A172 (cell line): ENCODE measurements at places on chromosomes 7 and 10.
A peak's percentile ranks its signal among the peaks of the same experiment; 100 is the strongest.

DNA sequence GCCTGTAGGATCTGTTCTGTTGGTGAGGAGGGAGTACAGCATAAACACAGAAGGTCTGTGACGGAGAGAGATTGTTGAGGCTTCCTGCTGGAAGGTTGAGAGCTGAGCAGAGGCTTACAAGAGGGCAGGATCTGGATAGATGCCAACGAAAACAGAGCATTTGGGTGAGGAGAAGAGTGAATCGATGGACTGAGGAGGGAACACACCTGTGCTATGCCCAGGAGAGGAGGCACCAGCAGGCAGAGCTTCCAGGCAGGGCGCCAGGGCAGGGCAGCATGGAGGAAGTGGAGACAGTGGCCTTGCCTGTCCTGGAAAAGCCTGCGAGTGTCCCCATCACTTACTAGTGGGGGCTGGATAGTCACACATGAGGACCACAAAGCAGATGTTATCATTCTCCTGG is 282.9 kb downstream of the PAXIP1 start:
- no peak for DNase-seq

DNA sequence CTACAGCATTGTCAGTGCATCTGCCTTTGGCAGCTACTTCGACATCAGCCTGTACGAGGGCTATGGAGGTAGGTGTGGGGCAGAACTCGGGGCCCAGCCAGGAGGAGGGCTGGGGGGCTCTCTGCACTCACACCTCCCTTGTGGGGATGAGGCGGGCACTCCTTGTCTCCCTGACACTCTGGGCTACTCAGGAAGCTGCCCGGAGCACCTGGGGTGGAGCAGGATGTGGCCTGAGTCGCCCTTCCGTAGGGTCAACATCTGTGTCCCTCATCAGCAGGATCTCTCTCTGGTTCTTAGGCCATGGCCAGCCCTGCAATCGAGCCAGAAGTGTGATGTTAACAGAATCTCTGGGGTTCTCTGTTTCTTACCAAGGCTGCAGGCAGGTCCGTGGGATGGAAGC is 40.2 kb downstream of the C10orf105 start:
- DNase-seq = no peak

- DNase-seq = no peak
These were observed 59.5 kb upstream of the NPTX2 start for GRCh38 chr7:98557538-98558031.

- DNase-seq = no peak
These were observed 15.8 kb upstream of the LYZL2 start for GRCh38 chr10:30645340-30645827.

DNA sequence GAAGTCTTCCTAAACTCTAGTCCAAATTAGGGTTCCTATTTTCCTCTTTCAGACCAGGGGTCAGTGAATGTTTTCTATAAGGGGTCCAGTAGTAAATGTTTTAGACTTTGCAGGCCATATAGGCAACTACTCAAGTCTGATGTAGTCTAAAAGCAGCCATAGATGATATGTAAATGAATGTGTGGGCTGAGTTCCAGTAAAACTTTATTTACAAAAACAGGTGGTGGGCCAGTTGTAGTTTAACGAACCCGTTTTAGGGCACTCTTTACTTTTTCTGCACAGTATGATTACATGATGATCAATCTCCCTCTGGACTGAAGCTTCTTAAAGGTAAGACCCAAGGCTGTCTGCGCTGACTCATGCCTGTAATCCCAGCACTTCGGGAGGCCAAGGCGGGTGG is 243.6 kb downstream of the CAMK1D start:
- no peak for DNase-seq

- no peak for DNase-seq
These were observed 75.7 kb downstream of the C10orf105 start for GRCh38 chr10:71643904-71644303.

GRCh38 chr7:134701272-134701671 is 54.6 kb downstream of the BPGM start:
- DNase-seq = peak; percentile 33

- peak; percentile 49 for DNase-seq
These were observed 175.7 kb upstream of the INHBA start for GRCh38 chr7:41878309-41879295.

- no peak for DNase-seq
These were observed 251.6 kb downstream of the DIP2C start for GRCh38 chr10:437698-438490.
